Activated CD4-positive, alpha-beta T cell treated with anti-CD3 and anti-CD28 coated beads, Interleukin-2, amount 10 ng/mL, durations not matched to agents 7 days and 5 days (primary cell): ENCODE measurements at places on chromosomes 7 and 10.

- peak; percentile 13 for DNase-seq
These were observed 45.9 kb upstream of the DRGX start for GRCh38 chr10:49441488-49442476.

DNA sequence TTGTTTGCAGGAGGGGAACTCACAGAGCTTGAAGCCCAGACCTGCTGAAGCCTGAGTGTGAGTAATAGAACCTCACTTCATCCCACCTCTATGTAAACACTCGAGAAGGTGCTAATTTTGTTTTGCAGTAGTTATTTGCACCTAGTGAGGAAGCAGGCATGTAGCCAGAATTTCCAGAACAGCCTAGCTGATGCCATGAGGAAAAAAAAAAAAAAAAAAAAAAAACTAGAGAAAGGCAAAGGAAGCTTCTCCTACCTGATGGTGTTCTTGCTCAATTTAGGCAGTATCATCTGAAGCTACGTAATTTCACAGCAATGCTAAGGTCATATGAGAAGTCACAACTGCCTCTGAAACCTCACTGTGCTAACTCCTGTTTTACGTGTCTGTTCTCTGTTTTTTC is 13.6 kb upstream of the GPR37 start:
- no peak for DNase-seq

- DNase-seq, result no peak
These were observed 34.6 kb upstream of the SLC35G1 start for GRCh38 chr10:93859049-93859655.

GRCh38 chr7:143373255-143373794 is 7.8 kb upstream of the ZYX start:
- no peak for DNase-seq

DNA sequence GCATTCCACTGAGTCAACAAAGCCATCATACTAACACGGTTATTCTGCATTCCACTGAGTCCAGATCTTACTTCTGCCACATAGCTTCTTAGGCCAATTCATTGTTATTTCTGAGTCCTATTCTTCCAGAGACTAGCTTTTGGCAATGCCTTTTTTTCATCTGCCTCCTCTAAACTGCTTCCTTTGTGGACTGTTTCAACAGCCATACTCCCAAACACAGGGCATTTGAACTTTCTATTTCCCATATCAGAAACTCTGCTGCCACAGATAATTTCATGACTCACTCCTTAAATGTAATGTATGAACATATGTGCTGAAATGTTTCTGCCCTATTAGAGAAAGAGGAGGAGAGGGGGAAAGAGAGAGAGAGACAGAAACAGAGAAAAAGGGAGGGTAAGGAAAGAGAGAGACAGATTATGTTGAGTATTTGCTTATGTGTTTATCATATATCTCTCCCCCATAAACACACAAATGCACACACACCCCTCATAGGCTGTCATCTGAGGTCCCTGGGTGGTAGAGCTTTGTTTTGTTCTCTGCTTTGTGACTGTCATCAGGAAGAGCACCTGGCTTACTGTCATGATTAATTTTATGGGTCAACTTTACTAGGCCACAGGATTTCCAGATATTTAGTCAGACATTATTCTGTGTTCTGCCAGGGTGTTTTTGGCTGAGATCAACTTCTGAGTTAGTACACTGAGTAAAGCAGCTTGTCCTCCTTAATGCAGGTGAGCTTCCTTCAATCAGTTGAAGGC is 308.0 kb upstream of the KCND2 start:
- DNase-seq, result no peak

DNA sequence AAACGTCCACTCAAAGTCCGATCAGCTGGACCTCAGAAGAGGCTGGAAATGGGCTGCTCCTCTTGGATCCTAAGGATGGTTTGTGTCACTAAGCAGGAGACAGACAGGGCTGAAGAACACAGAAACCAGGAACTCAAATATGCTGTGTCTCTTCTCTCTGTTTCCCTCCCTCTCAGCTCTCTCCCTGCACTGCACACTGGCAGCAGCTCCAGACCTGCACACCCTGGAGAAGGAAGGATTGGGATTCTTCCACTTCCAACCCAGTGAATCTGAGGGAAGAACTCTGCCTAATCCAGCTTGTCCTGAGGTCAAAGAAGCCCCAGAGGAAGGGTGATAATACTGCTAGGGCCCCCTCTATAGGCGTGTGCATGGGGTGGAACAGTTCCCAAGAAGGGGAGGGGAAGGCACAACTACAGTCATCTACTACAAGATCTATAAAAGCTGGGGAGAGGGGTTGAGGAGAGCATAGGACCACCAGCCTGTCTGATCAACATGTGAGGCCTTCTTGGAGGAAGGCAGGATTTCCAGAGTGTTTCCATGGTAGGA is 22.7 kb upstream of the ZCCHC24 start:
- no peak for DNase-seq

DNA sequence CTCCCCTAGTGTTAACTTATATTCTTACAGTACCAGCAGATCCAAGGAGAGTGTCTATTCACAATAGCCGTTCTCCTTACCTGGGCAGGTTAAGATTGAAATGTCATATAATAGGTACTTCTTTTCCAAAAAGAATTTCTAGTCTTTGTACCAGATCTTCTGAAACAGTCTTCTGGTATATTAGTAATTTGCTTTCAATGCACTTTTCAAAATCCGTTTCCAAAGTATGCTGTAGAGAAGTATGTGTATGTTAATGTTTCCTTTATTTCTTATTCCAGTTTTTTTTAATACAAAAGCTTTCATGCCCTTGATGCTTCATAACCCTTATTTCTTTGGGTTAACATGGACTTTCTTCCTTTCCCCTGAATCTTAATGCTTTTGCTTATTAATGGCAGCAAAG is 188.2 kb downstream of the MLLT10 start:
- DNase-seq, result no peak

GRCh38 chr7:47539398-47540052 is 42.4 kb downstream of the TNS3 start:
- no peak for DNase-seq

- no peak for DNase-seq
These were observed 868 bp downstream of the MYO1G start for GRCh38 chr7:44977959-44978335.

GRCh38 chr7:95794917-95795515 is 22.7 kb downstream of the DYNC1I1 start:
- DNase-seq, result no peak

DNA sequence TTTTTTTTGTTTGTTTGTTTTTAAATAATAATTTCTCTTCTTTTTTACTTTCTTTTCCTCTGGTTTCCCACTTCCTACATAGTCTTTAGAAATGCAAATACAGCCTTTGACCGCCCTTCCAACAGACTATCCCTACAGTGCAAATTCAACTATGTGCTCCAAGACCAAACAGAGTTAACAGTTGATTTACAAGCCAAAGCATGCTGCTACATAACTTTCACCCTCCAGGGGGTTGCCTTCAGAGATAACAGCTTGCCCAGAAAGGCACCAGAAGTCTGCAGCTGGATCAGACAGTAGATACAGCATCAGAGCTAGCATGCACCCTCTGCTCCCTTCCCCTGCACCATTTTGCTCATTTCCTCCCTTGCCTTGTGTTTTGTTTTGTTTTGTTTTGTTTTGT is 539.0 kb downstream of the ZWINT start:
- DNase-seq, result no peak

DNA sequence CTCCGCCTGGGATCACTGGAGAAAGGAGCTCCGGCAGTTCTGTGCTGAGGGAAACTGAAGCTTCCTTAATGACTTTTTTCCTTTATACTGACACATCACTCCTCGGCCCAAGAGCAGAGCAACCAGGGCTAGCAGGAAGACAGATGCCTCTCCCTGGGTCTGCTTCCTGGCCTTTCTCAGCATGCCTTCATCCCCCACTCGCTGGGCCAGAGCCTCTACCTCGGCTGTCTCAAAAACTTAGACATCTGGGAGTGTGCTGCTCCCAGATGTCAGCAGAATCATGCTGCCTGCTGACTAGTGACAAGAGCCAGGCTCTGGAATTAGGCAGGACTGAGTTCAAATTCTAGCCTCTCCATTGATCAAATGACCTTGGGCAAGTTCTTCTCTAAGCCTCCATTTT is 24.4 kb upstream of the LRRC4 start:
- no peak for DNase-seq

DNA sequence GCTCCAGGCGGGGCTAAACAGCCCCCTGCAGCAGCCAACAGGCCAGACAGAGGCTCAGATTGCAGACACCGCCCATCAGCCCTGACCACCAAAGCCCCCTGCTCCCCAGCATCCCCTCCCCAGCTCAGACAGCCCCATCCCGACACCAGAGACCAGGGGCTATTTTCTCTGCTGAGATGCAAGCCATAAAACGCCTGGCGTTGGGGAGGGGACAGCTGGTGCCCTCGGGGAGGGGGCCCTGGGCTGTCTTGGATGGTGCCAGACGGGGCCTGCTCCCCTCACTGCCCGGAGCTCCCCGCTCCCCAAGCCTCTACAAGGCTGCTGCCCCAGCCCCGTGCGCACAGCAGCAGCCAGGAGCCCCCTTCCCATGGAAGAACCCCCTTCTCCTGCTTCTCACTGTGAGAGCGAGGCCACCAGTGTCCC is 31.8 kb downstream of the GET4 start:
- no peak for DNase-seq

DNA sequence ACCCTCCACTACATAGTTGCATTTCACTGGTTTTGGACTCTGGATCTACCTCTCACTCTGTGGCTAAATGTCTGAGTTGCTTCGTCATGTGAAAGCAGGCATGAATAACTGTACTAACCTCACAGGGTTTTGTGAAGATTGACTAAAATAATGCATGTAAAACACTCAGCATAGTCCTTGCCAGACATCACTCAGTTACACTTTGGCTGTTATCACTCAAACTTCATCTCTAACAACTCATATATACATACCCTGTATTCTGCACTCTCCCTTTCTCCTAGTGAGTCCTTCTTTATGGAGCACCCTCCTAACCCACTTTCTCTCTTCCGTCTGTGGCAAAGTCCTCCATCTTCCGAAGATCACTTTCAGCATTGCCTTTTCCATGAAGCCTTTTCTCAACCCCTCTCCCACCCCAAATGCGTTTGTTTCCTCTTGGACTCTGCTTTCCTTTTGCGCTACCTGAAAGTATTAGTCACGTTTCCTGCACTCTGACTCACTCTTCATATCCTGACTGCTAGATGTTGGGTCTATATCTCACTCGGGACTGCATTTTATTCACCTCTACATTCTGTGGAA is 72.6 kb downstream of the OSBPL3 start:
- DNase-seq, result peak; percentile 46

DNA sequence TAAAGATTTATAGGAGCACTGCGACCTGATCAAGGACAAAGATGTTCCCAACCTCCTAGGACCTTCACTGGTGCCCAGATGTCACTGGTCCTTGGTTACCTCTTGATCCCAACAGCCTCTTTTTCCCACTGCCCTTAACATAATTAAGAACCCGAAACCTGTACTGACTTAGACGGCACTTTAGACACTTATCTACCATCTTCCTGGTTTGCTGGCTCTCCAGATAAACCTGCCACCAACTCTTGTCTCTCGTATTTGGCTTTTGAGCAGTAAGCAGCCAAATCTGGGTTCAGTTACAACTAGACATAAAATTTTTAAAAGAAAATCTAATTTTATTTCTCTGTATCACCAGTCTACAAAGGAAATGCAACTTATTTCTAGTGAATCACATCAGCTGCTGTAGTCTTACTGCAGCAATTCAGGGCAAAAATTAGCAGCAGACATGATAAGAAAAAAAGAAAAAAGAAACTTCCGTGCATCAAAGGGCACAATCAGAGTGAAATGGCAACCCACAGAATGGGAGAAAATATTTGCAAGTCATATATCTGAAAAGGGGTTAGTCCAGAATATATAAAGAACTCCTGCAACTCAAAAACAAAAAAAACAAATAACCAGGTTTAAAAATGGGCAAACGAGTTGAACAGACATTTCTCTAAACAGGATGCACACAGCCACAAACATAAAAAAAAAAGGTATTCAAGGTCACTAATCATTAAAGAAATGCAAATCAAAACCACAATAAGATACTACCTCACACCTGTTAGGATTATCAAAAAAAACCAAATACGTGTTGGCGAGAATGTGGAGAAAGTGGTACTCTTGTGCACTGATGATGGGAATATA is 9.4 kb downstream of the ASB13 start:
- DNase-seq, result no peak

DNA sequence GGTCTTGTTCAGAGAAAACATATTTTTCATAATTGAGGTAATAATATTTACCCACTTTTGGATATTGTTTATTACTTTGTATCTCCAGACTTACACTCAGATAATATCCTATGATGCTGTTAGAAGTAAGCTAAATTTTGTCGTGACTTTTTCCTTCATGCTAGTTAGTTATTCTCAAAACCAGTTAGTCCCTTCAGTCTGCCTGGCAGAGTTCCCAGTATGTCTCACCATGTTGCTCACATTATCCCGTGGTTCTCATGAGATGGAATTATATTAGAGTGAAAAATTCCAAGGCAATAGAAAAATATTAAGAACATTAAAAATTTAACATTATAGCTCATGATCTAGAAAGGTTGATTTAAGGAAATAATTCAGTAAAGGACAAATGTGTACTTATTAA is 81.5 kb upstream of the SMIM30 start:
- no peak for DNase-seq
